ENCODE measurements at places on chromosomes 6 and 20.

- no peak for DNase-seq
Observed at GRCh38 chr6:163923658-163924411, 509.3 kb downstream of the QKI start.

- peak; percentile 38 for DNase-seq
Observed at GRCh38 chr6:139641376-139641775, 266.9 kb upstream of the CITED2 start.

DNA sequence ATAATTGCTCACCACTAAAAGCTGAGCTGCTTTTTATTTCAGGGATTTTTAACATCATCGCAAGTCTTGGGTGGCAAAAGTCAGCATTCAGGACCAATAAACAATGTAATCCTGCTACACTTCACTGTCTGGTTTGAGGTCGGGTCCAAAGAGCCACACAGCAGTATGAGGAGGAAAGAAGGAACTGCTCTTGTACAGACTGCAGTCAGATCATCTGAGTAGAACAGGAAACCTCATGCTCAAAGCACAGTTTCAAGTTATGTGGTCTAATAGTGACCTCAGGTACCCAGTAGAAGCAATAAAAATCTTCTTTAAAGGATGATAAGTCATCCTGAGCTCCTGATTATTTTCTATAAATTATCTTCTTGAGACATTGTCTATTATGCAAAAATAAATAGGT lies 211.4 kb downstream of the FUT9 start:
- no peak for DNase-seq

GRCh38 chr20:57921676-57922075 lies 211.9 kb upstream of the PMEPA1 start:
- DNase-seq, result no peak

- DNase-seq, result no peak
Observed at GRCh38 chr20:29326376-29327070, 1930.9 kb upstream of the DEFB115 start.

GRCh38 chr6:153574231-153574630 lies 443.1 kb upstream of the RGS17 start:
- DNase-seq, result no peak

DNA sequence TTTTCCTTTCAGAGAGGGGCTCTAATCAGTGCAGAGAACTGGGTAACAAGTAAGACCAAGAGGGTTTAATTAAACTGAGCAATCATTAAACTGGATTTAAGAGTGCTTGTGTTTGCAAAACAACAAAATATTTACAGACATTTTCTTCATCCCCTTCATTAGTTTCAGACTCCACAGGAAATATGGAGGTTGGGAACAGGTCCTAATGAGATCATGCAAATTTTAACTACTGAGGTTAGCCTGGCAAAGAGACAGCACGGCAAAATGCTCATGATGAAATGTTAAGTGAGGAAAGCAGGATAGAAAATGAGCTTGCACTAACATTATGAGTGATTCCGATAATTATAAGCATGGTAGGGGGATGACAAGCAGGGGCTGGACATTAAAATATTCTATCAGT lies 268.9 kb downstream of the PTPRT start:
- no peak for DNase-seq

DNA sequence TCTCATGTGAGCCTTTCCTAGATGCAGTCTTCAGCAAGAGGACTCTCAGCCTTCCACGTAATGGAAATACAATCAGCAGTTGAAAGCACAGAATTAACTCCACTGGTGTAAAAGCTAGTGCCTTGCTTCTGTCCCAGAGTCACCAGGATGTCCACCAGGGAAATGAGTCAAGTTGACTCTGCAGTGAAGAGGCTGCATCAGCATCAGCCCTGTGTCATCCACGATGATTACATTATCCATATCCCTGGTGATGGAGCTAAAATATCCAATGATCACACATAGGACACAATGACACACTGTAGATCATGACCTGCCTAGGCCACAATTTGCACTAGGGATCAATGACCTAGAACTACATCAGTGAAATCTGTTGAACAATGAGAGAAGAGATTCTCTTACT lies 262.4 kb downstream of the ERMARD start:
- DNase-seq, result no peak

- peak; percentile 75 for DNase-seq
Observed at GRCh38 chr6:66897576-66897975, 1190.5 kb upstream of the EYS start.

DNA sequence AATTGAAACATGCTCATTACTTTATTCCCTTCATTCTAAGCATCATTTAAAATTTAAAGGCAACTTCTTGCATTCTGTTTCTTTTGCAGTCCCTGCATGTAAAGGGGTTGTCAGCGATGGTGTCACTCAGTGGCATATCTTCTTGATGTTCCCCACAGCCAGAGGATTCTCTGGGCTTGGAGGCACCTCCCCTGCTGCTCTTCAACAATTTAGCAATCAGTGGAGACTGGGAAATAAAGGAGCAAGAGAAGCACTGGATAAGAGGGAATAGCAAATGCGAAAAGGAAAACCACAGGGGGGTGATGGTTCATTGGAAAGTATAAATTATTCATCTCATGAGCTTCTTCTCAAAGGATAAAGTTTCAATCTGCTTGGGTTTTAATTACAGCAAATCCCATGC lies 30.7 kb upstream of the MC3R start:
- DNase-seq, result no peak

DNA sequence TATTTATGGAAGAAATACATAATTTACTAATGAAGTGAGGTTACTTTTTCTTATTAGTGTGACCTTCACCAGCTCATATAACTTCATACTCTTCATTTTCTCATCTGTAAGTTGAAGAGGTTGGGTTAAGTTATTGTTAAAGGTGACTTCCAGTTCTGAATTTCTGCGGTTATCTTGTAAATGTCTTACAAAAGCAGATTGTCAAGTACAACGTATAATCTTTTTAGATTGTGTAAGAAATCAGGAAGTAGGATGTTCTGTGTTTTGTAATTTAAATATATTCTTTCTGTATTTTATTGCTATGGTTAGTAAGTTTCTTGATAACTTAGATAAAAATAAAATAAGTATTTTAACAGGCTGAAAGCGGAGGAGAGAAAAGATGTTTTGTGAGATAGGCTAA lies 12.0 kb downstream of the WTAP start:
- no peak for DNase-seq

DNA sequence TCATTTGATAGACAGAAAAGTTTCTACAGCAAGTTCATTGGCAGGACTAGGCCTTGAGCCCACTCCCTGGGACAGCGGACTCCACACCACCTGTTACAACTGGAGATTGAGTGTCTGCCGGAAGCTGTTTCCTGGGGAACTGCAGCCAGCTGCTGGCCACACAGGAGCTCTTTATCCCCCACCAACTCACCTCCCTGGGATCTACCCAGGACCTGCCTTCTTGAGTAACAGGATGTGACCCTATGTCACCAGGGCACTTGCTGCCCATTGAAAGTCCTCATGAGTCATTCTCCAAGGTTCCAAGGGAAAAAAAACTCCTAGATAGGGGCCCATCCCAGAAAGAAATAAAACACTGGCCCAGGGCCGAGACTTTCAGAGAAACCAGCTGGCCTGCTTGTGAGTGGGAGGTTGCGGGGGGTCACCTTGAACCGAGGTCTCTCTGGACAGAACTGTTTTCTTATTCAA lies 37.4 kb upstream of the SLC9A8 start:
- peak; percentile 23 for DNase-seq

DNA sequence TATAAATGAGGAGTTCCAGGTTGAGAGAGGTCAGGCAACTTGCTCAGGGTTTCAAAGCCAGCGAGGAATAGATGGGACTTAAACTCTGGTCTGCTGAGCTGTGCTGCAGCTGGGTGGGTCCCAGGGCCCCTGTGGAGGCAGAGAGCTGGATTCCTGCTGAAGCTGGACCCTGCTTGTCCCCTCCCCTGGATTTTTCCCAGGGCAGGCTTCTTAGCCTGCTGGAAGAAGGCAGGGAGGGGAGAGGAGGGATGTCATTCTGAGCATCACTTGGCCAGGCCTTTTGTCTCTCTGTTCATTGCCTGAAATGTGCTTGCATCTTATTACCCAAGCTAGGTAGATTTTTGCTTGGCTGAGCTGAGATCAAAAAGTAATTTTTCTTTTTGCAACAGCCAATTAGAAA lies 133.7 kb downstream of the DHX35 start:
- no peak for DNase-seq

DNA sequence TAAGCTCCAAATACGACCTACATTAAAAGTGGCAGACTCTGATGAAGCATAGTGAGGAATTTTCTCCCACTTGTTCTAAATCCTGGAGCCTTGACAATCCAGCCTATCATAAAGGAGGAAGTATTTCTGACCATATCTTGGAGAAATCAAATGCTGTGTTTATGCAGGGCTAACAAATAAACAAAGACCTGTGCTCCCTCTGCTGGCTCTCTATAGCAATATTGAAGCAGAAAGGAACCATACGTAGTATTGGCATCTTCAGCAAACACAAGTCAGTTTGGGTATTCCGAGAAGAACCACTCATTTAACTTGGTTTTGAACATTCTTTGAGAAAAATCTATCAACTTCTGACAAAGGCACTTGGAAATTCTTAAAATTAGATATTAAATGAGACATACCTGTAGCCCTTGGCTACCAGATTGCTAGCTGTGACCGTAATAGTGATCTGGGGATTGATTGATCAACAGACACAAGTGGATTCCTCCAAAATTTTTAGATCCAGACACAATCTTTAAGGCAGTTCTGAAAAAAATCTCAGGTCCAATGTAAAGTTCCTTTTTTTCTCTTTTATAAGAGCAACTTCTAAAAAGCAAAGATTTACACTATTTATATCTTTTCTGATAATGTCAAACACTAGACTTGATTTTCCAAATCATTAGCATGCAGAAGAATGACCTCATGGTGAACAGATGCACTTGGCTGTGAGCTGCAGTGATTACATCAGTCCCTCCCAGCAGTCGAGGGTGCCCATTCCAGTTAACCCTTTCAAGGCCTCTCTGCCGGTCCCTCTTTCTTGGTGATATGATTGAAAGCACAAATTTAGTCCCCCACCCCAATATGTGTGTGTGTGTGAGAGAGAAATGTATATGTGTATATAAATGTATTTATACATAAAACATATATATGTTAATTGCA lies 40.2 kb downstream of the INSM1 start:
- DNase-seq, result peak; percentile 17

DNA sequence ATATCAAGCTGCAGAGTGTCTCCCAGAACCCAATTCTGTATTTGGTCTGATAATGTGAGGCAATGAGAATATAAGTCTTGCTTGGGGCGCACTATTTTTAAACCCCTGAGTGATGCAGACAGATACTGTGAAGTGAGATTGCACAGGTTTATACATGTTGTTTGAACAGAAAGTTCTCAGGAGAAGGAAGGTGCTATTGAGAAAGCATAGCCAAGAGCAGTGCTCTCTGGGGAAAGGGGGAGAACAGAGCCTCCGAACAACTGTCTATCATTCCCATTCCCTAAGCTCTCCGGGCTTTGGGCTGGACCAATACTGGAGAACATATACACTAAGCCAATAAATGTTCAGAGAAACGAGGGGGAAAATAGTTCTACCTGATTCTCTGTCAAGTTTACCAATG lies 75.8 kb downstream of the PERP start:
- DNase-seq, result no peak

DNA sequence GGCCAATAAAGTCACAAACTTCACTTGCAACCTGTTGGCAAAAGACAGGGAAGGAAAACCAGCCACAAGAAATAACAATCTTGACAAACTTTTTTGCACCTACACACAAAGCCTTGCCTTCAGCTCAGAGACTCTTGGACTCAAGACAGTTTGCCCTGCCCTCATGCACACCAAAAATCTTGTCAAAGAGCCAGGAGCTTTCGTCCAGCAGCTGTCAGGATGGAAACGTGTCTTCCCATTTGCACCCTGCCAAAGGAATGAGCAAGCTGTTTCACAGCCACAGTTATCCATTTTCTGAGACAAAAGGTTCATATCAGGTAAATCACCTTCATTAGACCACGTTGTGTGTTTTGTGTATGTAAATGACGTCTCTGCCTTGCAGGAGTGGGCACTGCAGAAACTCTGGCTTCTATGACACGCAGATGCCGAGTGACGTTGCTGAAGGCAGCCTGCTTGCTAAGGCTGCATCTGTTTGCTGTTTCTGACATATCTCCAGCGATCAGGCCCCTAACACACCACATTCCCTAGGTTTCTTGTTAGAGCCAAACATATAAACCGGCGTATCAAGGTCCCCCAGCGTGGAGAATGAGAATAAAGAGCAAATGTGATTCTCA lies 193.4 kb downstream of the SYNDIG1 start:
- DNase-seq, result peak; percentile 28

- DNase-seq, result no peak
Observed at GRCh38 chr6:105609375-105609991, 206.6 kb upstream of the PREP start.

GRCh38 chr6:5422321-5422915 lies 161.1 kb downstream of the FARS2 start:
- peak; percentile 52 for DNase-seq

DNA sequence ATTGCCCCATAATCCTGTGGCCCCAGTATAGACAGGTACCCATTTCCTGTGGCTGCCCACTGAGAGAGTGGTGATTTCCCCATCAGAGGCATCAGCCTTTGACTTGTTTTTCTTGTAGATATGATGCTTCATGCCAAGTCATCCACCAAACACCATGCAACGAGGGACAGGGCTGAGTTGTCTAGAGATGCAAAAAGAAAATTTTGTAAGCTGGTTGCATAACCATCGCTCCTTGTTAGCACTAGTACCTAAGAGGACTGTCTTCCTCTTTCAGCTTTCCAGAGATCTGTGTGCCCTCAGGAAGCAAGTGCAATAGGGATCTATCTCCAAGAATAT lies 166.8 kb downstream of the BCAS1 start:
- DNase-seq, result no peak

GRCh38 chr20:49699200-49699992 lies 14.3 kb downstream of the B4GALT5 start:
- DNase-seq, result peak; percentile 58

DNA sequence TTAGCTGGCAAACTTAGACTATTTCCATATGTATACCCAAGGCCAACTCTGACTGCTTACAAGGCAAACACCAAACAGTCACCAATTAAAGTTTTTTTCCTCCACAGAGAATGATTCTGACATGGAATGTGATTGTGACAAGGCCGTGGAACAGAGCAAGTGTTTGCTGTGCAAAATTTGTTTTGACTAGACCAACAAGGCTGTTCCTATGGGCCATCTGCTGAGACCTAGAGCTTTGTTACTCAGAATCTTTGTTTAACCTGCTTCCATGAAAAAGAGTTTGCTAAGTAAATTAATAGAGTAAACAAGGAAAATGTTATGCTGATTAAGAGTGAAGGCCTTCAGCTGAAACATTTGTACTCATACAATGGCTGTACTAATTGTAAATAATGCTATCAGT lies 51.6 kb upstream of the IMPG1 start:
- no peak for DNase-seq

- DNase-seq, result no peak
Observed at GRCh38 chr20:18091623-18092022, 33.9 kb upstream of the OVOL2 start.
